ENCODE measurements at places on chromosomes 2 and 18.

DNA sequence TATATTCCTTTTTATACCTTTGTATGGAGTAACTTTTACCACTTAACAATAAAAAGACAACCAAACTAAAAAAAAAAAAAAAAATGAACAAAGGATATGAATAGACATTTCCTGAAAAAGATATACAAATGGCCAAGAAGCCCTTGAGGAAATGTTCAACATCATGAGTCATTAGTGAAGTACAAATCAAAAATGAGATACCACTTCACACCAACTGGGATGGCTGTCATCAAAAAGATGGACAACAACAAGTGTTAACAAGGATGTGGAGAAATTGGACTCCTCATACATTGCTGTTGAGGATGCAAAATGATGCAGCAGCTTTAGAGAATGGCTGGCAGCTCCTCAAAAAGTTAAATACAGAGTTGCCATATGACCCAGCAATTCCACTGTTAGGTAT is 22.6 kb upstream of the SCYGR2 start:
- no peak overlapping the region for H3K4me3 ChIP-seq
- H3K27ac ChIP-seq: no peak overlapping the region
- no peaks in the 10 kb centered on the region for H3K36me3 ChIP-seq
- DNase-seq: no peak
- no peaks in the 10 kb centered on the region for H3K4me1 ChIP-seq
- H3K27me3 ChIP-seq: peaks cover 44% of the 10 kb centered on the region

DNA sequence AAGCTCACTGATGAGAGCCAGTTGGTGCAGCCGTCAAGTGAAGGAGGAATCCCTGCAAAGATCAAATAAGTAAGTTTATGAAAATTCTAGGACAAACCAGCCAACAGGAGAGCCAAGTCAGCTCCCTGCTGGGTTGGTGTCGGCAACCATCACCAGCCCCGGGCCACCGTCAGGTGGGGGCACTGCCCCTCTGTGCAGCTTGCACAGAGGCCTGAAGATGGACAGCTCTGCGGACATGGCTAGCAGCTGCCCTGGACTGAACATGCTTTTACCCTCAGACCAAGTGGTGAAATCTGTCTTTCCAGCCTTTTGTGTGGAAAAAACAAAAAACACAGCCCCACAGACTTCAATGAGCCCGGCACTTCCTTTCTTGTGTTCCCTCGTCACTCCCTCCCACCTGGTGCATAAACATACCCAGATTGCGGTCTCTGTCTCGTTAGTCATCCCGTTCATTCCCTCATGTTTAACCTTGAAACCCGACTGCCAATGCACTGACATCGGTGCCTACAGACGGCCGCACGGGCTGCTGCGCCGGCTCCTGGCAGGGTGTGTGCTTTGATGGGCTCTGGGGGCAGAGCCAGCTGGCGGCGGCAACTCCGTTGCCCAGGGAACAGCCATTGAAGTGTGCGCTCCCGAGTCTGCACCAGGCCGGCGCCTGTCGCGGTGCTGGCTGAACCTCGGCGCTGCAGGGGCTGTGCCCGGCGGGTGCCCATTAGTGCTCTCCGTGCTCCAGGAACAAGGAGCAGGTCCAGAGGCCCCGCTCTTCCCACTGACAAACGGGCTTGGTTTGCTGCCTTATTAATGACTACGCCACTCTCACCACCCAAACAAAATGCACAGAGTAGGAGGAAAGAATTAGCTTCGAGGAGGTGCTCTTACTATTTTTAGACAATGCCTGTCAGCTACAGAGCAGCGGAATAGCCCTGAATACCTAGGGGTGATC is 95.3 kb downstream of the EIPR1 start:
- peaks cover 56% of the 10 kb centered on the region for H3K36me3 ChIP-seq
- H3K27ac ChIP-seq: no peak overlapping the region
- H3K4me3 ChIP-seq: no peak overlapping the region

GRCh38 chr2:105894327-105894944 is 149.7 kb downstream of the NCK2 start:
- no peak for DNase-seq
- H3K36me3 ChIP-seq: peaks cover 97% of the 10 kb centered on the region
- H3K27me3 ChIP-seq: no peaks in the 10 kb centered on the region
- H3K4me3 ChIP-seq: no peak overlapping the region
- peaks cover 53% of the 10 kb centered on the region for H3K4me1 ChIP-seq

DNA sequence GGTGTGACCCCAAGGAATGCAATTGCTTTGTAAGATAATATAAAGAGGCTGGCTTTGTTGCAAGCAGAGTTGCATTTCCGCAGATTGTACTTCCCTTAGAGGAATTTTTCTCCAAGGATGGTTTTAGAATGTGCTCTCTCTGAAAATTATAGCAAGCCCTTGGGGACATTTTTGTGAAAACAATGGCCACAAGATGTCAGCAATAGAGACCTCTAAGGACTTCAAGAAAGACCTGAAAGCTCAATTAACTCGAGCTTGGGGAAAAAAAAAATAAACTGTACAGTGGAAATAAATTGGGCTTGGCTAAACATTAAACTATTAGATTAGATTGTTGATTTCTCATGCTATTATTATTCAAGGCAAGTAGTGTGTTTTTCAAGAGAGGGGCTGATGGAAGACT is 81.3 kb upstream of the KYNU start:
- no peak overlapping the region for H3K27ac ChIP-seq
- no peak for DNase-seq
- H3K27me3 ChIP-seq: no peaks in the 10 kb centered on the region
- H3K4me3 ChIP-seq: no peak overlapping the region
- H3K4me1 ChIP-seq: no peaks in the 10 kb centered on the region
- H3K36me3 ChIP-seq: no peaks in the 10 kb centered on the region

- H3K27me3 ChIP-seq: no peaks in the 10 kb centered on the region
- H3K27ac ChIP-seq: no peak overlapping the region
- peaks cover 43% of the 10 kb centered on the region for H3K4me1 ChIP-seq
Measured at GRCh38 chr2:101517758-101518271, 42.9 kb upstream of the RFX8 start.

DNA sequence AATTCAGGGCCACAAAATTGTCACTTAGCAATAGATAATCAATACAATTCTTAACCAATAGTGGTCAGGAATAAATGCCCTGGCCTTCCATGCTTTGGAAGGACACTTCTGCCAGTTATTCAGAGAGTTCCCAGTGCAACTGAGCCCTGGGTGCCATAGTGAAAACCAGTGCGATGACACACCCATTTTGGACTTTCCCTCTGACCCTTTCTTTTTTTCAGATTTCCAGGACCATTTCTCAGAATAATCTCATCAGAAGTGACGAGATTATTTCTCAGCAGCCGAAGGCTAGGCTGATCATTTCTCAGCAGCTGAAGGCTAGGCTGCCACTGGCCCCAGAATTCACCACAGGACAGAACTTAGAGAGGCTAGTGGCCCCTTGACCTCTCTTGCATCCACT is 106.6 kb upstream of the MYCN start:
- H3K27ac ChIP-seq: no peak overlapping the region
- H3K4me1 ChIP-seq: no peaks in the 10 kb centered on the region
- no peaks in the 10 kb centered on the region for H3K36me3 ChIP-seq
- no peak for DNase-seq
- no peak overlapping the region for H3K4me3 ChIP-seq

DNA sequence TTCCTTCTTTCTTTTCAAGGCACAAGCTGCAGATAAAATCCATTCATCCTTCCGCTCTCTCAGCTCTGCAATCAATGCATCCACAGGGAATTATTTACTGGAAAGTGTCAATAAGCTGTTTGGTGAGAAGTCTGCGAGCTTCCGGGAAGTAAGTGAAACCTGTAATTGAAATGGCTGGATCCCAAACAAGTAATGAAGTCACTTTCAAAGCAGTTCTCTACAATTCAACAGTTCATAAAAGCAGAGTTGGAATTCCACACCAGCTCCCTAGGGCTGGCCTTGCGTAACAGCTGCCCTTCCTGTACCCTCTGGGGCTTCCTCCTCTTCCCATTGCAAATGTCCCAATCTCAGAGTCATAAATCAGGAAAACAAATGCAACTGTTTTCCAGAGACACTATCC is 9.6 kb downstream of the SERPINB2 start:
- H3K4me3 ChIP-seq: no peak overlapping the region
- no peaks in the 10 kb centered on the region for H3K4me1 ChIP-seq
- no peak for DNase-seq
- H3K27me3 ChIP-seq: peaks cover 21% of the 10 kb centered on the region
- no peak overlapping the region for H3K27ac ChIP-seq

GRCh38 chr2:30480703-30481322 is 33.8 kb downstream of the LCLAT1 start:
- DNase-seq: no peak
- no peaks in the 10 kb centered on the region for H3K27me3 ChIP-seq
- peaks cover 16% of the 10 kb centered on the region for H3K36me3 ChIP-seq
- no peak overlapping the region for H3K27ac ChIP-seq
- H3K4me1 ChIP-seq: peaks cover 22% of the 10 kb centered on the region
- no peak overlapping the region for H3K4me3 ChIP-seq

GRCh38 chr18:3151399-3152264 is 68.1 kb downstream of the MYOM1 start:
- H3K27me3 ChIP-seq: no peaks in the 10 kb centered on the region
- H3K4me1 ChIP-seq: peaks cover 3% of the 10 kb centered on the region
- H3K27ac ChIP-seq: no peak overlapping the region
- no peak for DNase-seq
